ENCODE measurements at places on chromosomes 12 and 14.
A peak's percentile ranks its signal among the peaks of the same experiment; 100 is the strongest.

DNA sequence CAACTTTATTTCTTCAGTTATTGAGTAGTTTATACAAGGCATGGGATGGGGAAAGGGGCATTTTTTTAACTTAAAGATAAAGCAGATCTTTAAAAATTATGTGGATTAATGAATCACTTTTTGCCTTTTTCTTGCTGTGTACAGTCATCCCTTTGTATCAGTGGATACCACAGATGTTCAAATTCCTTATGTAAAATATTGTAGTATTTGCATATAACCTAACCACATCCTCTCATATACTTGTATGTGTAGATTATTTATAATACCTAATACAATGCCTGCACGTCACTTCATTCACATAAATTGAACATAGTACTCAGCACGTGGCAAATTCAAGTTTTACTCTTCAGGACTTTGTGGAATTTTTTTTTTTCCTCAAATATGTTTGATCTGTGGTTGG, 66.5 kb upstream of the MON2 start:
- no peak for DNase-seq

DNA sequence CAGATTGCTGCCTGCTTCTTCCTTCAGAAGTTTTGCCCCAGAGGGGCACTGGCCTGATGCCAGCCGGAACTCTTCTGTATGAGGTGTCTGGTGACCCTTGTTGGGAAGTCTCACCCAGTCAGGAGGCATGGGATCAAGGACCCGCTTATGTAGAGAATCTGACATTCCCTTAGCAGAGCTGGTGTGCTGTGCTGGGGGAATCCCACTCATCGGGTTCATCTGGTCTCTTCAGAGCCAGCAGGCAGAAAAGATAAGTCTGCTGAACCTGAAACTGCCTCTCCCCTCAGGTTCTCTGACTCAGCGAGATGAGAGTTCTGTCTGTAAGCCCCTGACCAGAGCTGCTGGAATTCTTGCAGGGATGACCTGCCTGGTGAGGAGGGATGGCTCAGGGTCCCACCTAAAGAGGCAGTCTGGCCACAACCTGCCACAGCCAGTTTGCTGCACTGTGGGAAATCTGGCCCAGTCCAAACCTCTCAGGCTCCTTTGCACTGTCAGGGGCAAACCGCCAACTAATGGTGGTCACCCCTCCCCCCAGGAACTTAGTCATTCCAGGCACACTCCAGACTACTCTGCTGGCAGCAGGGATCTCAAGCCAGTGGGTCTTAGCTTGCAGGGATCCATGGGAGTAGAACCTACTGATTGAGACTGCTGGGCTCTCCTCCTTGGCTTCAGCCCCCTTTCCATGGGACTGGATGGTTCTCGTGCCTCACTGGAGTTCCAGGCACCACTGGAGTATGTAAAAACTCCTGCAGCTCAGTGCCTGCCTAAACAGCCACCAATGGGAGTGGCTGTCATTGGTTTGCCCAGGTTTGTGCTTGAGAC, 4.1 kb downstream of the CLEC2D start:
- peak; percentile 72 for DNase-seq

GRCh38 chr12:96225044-96225855, 31.1 kb downstream of the ELK3 start:
- DNase-seq = no peak

GRCh38 chr14:57189070-57189469, 79.6 kb downstream of the EXOC5 start:
- DNase-seq = no peak

- DNase-seq = no peak
Measured at GRCh38 chr12:49109641-49110463, 795 bp downstream of the LMBR1L start.
